ENCODE measurements at places on chromosomes 1 and 21.

DNA sequence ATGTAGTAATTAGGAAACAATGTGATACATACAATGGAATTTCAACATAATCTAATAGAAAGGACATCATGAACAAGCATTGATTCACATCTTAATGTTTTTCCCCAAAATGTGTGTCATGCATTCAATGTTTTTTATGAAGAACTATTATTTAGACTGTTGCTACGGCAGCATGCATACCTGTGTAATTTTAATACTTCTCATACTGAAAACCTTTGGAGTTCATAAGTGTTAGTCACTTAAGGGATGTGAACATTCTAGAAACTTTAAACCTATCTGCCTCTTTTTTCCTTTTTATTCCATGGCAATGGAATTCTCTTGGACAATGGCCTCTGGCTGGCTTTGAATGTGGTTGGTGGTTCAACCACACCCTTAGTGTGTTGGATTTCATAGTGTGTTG is 48.6 kb downstream of the TMPRSS15 start:
- DNase-seq, result no peak

DNA sequence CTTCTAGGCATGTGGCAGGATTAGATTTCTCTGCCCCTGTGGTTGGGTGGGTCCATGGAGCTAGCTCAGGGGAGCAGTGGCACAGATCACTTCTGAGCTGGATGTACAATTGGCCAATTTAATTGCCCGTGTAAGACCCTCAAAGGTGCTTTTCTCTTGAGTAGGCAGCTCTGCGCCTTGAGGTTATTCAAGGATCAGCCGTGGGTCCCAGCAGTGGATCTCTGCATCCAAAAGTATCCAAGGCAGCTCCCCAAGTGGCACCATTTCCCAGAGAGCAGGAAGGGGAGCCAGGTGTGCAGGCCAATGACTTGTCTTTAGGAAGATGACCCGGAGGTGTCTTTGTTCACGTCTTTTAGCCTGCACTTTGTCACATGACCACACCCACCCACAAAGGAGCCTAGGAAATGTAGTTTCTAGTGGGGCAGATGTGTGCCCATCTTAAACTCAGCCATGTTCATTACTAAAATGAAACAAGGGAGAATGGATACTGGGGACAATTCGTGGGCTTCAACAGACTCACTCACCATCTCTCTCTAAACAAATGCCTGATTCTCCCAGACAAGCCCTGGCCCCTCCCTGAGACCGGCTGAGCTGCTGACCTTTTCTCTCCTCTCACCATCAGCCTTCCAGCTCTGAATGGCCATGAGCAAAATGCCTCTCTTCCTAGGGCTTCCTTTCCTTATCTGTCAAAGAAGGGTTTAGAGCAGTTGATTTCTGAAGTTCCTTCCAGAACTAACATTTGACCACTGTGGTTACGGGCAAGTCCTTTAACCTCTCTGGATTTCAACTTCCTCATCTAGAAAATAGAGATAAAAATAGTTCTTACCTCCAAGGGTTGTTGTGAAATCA is 41.4 kb upstream of the TENT5C start:
- no peak for DNase-seq

DNA sequence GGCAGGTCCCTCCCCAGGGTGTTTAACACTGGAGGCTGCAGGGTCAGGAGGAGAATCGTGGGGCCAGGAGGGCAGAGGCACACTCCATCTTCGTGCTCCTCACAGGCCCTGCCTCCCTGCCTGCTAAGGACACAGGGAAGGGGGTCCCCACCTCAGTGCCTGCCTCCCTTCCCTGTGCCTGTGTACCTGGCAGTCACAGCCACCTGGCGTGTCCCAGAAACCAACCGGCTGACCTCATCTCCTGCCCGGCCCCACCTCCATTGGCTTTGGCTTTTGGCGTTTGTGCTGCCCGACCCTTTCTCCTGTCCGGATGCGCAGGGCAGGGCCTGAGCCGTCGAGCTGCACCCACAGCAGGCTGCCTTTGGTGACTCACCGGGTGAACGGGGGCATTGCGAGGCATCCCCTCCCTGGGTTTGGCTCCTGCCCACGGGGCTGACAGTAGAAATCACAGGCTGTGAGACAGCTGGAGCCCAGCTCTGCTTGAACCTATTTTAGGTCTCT is 623 bp upstream of the BGLAP start:
- DNase-seq, result no peak

GRCh38 chr1:83102630-83103071 is 896.3 kb downstream of the TTLL7 start:
- DNase-seq, result no peak

DNA sequence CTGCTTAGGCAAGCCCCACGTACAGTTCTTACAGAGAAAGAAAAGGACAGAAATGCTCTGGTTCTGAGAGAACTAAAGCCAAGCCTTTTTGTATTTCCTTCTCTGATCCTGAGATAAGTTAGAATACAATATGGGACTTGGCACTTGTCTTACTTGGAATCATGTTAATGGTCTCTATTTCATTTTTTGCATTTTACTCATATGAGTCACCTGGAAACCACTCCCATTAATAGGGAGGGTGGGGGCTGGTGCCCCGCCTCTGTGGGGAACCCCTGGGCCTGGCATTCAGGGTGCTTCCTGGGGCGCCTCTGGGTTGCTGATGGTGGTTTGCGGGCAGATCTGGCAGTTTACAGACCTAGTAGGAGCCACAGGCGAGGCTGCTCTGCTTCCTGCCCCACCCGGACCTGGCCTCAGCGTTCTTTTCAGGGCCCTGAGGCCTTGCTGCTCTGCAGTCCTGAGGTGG is 26.7 kb downstream of the TSPAN2 start:
- DNase-seq, result no peak

DNA sequence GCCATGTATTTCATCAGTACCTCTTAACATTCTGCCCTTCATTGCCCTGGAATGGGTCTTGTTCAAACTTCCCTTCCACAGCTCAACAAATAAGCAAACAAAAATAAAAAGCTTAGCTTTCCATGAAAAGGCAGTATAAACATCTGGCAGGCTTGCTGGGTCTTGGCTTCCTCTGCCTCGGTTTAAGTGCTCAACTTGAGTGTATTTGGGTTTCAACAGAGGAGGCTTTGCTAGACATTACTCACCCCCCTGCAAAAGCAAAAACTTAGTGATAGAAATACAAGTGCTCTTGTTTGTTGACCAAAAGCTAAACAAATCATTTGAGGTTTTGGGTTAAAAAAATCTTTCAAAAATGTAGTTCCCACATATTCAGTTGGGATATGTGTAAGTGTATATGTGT is 518.5 kb downstream of the PLPP3 start:
- DNase-seq, result no peak

DNA sequence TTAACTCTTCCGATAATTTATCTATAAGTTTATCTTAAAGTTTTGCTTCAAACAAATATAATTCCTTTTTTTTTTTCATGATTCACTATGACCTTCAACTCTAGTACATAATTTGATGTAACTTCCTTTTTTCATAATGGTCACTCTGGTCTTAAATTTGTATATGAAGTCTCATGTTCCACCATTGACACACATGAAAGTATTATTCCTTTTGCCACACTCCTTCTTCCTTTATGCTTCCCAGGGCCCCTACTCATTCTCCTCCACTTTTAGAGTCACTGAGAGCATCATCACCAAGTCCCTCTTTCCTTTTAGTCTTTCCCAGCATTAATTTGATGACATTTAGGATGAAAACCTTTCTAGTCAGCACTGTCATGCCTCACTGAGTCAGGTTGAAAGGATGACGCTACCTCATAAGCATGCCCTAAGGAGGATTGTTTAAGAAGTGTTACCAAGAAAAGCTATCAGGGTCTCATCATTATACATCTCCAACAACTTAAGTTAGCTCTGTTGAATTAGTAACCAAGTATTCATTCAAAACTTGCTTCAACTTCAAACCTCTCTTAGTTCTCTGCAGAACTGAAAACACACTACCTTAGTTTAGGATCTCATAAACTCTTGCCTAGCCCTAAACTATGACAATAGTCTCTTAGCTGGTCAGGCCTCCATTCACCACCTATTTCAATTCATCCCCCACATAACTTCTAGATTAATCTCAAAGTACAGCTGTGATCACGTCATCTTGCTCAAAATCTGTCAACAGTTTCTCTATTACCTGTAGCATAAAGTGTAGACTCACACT is 14.5 kb downstream of the AUNIP start:
- DNase-seq, result no peak

DNA sequence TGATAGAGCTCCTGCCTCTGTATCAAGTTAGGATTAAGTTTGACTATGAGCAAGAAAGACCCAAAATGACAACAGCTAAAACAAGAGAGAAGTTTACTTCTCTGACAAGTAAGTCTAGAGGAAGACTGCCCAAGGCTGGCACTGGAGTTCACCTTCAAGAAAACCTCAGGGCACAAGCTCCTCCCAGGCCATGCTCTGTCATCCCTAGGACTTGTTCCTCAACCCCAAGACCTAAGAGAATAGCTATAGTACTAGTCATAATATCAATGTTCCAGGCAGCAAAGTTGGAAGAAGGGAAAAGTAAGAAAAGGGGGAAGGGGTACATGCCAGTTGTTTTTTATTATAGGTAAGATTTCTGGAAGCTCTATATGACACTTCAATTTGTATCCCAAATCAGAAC is 26.4 kb upstream of the DARS2 start:
- no peak for DNase-seq

DNA sequence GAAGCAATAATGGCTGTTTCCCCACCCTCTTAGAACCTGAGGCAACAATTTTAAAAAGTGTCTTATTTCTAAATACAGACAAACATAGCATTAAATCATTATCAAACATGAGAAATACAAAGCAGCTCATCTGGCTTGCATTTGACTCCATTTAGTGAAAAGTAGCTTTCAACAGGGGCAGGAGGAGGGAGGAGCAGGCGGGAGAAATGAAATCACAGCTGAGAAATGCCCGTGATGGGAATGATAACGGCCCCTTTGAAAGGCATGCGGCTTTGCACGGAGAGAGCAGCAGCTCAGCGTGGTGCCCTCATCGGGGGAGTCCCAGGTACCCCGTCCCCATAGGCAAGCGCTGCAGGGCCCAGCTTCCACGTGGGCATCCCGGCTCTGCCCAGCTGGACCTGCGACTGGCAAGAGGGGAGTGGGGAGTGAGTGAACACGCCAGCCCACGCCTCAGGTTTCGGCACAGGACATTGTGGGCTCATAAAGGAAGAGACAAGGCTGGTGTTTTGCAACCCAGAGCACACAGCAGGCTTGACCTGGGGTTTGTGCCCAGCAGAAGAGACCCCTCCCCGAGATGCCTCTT is 134.6 kb downstream of the NPHP4 start:
- no peak for DNase-seq
